ENCODE measurements at places on chromosomes 2 and 18.

DNA sequence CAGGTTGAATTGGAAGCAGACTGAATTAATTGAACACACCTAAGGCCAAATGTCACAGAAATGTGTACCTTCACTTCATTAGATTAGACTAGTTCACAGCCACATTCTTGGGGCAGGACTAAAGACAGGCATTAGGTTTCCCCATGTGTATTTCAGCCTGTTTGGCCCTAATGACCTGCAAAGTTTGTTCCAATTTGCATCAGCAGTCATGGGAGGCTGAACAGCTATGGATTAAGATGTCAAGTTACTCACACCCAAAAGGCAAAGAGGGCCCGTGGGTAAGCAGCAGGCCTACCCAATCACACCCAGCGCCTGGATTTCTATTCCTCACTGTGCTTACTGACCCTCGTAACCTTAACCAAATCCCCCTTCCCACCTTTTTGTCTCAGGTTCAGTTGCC is 99.6 kb upstream of the RIOK3 start:
- no peak for DNase-seq

DNA sequence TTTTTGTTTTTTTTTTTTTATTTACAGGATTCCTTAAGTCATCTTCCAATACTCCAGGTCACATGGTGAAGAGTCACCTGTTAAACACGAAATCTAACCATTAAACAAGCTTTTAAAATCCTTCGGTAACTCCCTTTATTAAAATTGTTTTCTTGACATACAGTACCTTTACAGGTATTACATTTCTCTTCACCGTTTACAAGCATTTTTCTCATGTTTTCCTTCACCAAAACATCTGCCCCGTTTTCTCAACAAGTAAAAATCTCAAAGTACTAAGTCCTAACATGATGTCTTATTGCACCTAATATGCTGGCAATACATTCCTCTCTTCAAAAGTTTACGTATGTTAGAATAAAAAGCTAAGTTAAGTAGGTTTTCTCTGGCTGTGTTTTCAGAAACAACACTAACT is 1.1 kb downstream of the PUM2 start:
- DNase-seq, result no peak

GRCh38 chr18:32296851-32297250 is 107.0 kb downstream of the MEP1B start:
- no peak for DNase-seq

DNA sequence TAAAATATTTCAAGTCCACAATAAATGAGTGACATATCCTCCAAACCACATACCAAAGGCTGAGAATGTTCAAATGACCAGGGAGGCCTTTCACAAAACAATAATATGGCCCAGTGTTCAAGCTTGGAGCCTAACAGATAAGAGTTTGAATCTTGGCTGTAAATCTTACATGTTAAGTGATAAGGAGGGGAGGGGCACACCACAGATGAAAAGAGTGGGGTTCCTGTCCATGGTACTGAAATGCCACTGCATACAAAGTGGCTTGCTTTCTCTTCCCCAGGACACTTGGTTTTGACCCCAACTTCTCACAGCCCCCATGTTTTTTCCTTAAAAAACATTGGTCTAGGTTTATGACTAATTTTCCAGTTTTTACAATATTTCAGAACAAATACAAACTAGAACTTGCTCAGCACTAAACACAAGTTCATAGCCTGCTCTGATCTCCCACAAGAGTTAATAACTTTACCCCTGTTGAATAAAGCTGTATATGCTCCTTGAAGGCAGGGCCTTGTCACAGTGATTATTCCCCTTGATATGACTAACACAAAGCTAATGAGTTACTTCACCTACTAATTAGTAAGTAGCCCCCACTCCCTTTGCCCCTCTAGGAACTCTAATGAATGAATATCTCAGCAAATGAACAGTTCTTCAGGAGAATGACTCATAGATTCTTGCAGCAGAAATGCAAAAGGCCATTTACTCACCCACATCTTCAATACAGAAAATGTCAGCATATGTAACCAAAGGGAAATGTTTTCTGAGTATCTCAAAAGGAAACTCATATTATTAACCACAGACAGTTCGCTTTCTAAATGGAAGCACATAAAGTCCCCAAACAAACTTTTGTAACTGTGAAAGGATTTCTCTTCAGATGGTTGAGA is 142.2 kb downstream of the SATB2 start:
- DNase-seq, result peak; percentile 56

- DNase-seq, result no peak
Observed at GRCh38 chr18:58100154-58100553, 56.1 kb downstream of the NEDD4L start.

DNA sequence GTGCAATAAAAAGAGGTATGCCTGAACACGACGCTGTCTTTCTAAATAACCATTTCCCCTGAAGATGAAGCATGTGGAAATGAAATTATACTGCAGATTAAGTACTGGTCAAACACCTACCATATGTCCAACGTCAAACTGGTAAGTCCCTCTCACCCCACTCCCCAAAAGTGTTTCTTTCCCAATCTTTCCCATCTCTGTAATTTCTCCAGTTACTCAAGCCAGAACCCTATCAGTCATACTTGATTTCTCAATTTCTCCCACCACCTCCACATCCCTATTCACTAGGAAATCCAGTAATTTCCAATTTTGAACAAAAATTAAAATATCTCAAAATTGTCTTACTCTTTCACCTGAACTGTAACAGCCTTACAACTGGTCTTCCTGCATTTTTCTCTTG is 29.2 kb downstream of the HDHD2 start:
- DNase-seq, result no peak

DNA sequence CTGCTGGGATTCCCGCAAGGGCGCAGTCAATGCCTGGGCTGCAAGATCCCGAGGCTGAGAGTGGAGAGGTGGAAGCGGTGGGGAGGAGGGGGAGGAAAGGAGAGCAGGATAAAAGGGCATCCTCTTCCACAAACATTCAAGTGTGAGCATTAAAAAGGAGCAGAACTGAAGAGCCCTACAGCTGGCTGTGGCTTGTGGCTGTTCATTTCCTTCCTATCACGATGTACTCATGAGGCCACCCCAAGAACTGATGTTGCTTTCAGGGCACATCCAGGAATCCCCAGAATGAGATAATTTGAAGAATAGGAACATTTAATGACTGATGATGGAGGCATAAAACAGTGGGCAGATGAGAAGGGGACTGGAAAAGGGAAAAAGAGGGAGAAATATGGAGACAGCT is 230.8 kb upstream of the SMIM21 start:
- no peak for DNase-seq

DNA sequence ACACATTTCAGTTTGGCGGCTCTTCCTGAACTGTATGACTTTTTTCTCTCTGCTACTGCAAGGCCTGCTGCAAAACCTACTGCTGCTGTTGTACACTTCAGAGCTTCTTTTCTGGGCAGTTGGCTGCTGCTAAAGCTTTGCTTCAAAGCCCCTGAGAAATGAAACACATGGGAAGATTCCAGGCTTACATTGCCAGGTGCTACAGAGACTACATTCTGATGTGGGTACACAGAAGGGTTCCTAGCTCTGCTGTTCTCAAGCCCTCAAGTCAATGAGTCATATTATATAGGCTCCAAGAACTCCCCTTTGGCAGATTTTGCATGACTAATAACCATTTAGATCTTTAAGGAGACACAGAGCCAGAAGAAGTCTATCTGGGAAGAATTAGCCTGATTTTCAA is 12.9 kb upstream of the PGAP1 start:
- DNase-seq, result no peak

DNA sequence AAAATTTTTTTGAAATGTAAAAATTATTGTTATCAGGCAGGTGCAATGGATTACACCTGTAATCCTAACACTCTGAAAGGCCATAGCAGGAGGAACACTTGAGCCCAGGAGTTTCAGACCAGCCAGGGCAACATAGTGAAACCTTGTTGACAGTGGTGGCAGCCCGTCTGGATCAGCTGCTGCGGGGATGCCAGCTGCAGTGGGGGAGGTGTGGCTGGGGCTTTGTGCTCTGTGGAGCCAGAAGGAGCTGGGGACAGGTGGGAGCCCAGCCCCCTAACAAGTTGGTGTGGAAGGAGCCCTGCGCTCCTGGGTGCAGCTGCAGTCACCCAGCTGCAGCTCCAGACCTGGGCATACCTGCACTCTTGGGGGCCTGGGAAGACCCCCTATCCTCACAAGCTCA is 182.4 kb upstream of the MC4R start:
- no peak for DNase-seq

GRCh38 chr2:2320486-2321199 is 10.4 kb downstream of the MYT1L start:
- no peak for DNase-seq

DNA sequence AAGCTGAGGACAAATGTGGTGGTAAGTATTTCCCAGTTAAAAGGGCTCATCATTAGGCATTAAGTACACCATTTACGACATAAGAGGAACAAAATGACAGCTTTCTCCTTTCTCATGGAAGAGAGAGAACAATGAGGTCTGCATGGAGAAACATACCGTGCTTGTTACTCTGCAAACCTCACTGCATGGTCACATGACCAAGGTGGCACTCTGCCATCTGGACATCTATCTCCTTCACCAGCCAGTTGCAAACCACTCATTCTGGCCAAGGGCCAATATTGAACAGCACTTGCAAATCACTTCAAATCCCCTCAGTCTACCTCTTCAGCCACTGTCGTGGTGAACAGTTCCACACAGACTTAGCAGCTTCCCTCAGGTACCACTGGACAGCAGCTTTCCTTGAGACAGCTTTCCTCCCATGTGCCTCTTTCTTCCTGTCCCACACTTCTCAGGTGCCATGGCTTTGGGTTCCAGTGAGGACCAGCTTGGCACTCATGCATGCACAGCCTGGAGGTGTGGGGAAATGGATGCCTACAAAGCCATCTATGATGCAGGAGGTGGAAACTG is 29.5 kb upstream of the DPP4 start:
- no peak for DNase-seq

DNA sequence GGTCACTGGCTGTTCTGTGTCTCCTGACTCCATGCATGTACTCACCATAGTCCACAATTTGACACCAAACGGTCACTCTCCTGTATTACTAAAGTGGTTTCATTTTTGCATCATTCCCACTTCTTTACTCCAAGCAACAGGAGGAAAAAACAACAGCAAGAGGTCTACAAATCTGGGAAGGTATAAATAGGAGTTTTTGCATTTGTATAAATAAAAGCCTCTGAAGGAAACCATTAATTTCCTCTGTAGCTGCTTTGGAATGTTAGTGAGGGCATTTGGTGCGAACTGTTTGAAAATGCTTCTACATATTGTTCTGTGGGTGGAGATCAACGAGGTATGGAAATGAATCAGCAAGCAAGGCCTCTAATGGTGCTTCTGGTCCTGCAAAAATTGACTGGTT is 148.5 kb upstream of the DLX2 start:
- no peak for DNase-seq

Measured in Caco-2 (cell line).